ENCODE measurements at places on chromosomes 16 and 17. TPM values are rescaled to one million over a fixed set of nuclear protein-coding genes. Genes with fewer than 3 reads are reported as not detected.

GRCh38 chr17:80986816-80987475, 4.7 kb upstream of the CHMP6 start:
- no peaks in the 10 kb centered on the region for H3K27me3 ChIP-seq
- H3K4me3 ChIP-seq, result no peak overlapping the region
- no peak for DNase-seq
- peaks cover 13% of the 10 kb centered on the region for H3K4me1 ChIP-seq
- H3K36me3 ChIP-seq, result no peaks in the 10 kb centered on the region

- no peaks in the 10 kb centered on the region for H3K4me1 ChIP-seq
- no peak overlapping the region for H3K27ac ChIP-seq
- H3K36me3 ChIP-seq, result no peaks in the 10 kb centered on the region
- no peaks in the 10 kb centered on the region for H3K27me3 ChIP-seq
These were observed 89.5 kb downstream of the VAT1L start for GRCh38 chr16:77877712-77878347.

Gene SDR42E2
- not detected for total RNA-seq

DNA sequence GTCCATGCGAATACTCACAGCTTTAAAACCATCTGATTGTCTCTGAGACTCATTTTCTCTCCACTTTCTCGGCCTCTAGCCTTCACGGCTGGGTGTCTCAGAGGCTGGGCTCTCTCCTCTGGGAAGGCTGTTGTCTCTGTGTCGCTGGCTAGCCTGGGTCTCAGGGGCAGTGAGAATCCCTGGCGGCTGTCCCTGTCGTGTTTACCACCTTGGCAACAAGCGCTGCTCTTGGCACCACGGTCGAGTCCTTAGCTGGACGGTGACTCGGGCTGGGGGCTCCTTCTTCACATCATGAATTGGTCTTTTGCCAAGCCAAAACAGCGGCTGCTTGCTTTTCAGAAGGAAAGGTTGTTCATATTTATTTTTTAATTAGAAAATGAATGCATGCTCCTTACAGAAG, 81.1 kb downstream of the MSI2 start:
- H3K27me3 ChIP-seq, result no peaks in the 10 kb centered on the region
- peaks cover 4% of the 10 kb centered on the region for H3K36me3 ChIP-seq
- DNase-seq, result no peak
- no peak overlapping the region for H3K27ac ChIP-seq
- no peak overlapping the region for H3K4me3 ChIP-seq

GRCh38 chr17:75133001-75133400, 1.5 kb upstream of the NT5C start:
- H3K4me3 ChIP-seq, result no peak overlapping the region
- H3K27ac ChIP-seq, result no peak overlapping the region
- H3K27me3 ChIP-seq, result no peaks in the 10 kb centered on the region
- H3K36me3 ChIP-seq, result peaks cover 6% of the 10 kb centered on the region
- peaks cover 19% of the 10 kb centered on the region for H3K4me1 ChIP-seq

Gene TLE7
- total RNA-seq, result not detected

Gene CDK5R1
- total RNA-seq, result 6.6 TPM

Gene RHBDL3
- total RNA-seq, result not detected

GRCh38 chr17:48579471-48579759, 1.3 kb upstream of the HOXB4 start:
- H3K4me3 ChIP-seq, result peak overlapping the region; percentile 1
- H3K27ac ChIP-seq, result peak overlapping the region; percentile 37
- H3K27me3 ChIP-seq, result peaks cover 2% of the 10 kb centered on the region
- no peak for DNase-seq

DNA sequence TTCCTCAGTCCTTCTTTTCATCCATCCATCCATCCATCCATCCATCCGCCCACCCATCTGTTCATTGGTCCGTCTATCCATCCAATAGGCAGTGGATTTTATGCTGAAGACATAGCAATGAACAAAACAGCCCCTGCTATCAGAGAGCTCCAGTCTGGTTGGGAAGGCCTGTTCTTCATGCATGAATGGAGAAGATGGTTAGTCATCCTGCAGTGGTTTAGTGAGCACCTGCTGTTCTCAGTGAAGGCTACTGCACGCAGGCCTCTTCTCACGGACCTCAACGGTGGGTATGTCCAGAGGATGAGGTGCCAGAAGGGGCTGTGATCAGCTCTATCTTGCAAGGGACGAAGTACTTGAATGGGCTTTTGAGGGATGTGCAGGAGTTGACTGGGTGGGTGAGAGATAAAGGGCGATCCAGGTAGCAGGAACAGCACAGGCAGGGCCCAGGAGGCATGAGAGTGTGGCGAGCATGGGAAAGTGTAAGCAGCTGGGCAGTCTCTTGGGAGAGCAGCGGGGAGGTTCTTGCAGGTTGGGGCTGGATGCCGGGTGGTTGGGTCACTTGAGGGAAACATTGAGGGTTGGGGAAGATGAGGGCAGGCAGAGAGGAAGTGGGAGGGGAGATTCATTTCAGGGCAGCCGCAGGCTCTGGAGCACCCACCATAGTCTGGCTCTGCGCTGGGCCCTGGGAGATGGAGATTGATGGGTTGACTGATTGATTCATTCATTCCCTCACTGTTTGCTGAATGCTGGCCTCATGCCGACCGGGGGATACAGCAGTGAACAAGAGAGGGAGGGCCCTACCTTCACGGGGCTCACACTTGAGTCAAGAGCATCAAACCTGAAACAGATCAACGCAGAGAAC, 115.0 kb upstream of the CIBAR2 start:
- H3K27me3 ChIP-seq, result no peaks in the 10 kb centered on the region
- no peak overlapping the region for H3K4me3 ChIP-seq
- H3K27ac ChIP-seq, result no peak overlapping the region
- H3K4me1 ChIP-seq, result no peaks in the 10 kb centered on the region
- no peaks in the 10 kb centered on the region for H3K36me3 ChIP-seq
- no peak for DNase-seq

DNA sequence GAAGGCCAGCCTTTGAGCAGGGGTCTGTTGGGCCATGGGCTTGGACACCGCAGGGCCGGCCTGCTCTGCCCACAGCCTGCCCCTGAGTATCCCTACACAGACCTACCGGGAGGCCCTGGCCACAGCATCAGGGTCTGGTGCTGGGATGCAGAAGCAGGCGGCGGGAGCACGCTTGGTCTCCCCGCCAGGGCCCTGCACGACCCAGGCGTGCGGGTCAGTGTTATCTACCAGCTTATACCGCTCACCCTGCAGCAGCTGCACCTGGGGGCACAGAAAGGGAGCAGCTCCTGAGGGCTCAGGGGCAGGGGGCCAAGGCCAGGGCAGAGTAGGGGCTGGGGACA, 8.8 kb downstream of the EVPL start:
- H3K27me3 ChIP-seq, result no peaks in the 10 kb centered on the region
- no peak overlapping the region for H3K27ac ChIP-seq
- DNase-seq, result no peak
- no peaks in the 10 kb centered on the region for H3K36me3 ChIP-seq
- no peak overlapping the region for H3K4me3 ChIP-seq
- H3K4me1 ChIP-seq, result peaks cover 11% of the 10 kb centered on the region
